ENCODE measurements at places on chromosomes 6 and 20.

DNA sequence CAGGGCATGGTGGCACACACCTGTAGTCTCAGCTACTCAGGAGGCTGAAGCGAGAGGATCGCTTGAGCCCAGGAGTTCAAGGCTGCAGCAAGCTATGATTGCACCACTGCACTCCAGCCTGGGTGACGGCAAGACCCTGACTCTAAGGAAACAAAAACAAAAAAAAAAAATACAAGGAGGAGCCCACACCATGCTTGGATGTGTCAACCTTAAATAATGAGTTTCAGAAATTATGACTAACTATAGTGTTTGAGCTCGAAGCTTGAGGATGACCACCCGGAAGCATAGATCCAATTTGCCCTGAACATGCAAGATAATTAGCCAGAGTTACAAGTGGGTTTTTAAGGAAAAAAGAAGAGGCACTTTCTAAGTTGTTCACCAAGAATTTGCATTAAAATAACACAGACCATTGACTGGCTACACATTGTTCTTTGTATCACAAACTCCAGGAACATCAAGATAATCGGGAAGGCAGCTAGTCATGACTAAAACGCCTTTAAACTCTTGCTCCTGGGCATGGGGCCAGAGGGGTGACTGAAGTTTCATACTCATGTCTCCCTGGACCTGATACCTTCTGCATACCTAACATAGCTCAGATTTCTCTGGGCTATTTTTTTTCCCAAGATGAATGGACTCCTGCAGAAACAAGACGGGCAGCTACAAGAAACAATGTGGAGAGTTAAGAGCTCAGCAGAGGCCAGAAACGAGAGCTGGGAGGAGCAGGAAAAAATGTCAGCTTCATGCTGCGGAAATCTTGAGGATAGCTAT is 289.6 kb downstream of the PREX1 start:
- no peak for DNase-seq

GRCh38 chr20:57838670-57839151 is 128.9 kb upstream of the PMEPA1 start:
- no peak for DNase-seq

DNA sequence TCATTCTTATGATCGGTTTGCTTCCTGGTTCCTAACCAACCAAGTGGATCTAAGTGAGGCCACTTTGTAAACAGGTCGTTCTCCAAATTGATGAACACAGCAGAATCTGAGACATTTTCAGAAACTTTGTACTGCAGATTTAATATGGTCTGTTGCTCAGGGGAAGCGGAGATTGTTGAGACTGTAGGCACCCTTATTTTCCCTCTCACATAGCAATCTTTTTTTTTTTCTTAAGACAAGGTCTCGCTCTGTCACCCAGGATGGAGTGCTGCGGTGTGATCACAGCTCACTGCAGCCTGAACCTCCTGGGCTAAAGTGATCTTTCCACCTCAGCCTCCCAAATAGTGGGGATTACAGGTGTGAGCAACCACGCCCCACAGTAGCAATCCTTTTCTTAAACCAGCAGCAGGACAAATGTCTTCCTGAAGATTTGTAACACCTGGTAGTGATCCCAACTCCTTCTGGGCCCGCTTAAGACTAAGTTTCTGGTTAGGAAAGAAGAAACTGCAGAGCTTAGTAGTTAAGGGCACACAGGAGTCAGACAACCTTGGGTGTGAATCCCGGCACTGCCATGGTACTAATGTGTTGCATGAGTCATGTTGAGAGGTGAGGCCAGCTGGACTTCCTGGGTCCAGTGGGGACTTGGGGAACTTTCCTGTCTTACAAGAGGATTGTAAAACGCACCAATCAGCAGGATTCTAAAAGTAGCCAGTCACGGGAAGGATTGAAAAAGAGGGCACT is 48.4 kb upstream of the EZR start:
- no peak for DNase-seq

DNA sequence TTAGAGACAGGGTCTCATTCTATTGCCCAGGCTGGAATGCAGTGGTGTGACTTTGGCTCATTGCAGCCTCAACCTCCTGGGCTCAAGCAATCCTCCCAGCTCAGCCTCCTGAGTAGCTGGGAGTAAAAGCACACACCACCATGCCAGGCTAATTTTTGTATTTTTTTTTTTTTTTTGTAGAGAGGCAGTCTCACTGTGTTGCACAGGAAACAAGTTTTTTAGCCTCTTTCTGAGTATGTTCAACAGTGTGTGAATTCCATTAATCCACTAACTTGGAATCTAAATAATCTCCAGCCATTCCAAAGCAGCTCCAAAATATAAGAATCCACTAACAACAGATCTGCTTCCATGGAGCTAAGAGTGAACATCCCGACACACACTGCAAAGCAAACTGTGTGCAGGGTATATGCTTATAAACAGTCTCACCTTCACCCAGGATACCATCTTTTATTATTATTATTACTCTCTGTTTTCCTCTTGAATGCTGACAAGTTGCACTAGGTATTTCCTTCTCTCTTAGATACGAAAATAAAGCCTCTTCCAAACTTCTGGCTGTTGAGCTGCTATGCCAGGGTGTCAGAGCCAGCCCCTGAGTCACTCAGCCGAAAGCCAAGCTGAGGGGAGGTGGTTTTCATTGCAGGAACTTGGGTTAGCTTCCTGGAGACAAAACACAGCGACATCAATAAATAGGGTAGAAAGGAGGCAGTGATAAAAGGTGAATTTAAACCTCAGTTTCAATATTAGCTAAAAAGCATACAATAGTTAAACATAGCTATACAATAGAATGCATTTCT is 264.9 kb downstream of the HIVEP2 start:
- DNase-seq = no peak

DNA sequence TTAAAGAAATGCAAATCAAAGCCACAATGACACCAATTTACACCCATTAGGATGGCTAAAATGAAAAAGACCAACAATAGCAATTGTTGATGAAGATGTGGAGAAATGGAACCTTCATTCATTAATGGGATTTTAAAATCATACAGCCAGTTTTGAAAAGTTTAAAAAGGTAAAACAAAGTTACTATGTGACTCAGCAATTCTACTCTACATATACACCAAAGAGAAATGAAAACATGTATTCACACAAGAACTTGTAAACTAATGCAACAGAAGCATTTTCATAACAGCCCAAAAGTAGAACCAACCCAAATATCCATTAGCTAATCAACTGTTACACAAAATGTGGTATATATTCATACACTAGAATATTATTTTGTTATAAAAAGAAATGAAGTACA is 75.7 kb downstream of the PDSS2 start:
- DNase-seq = no peak

GRCh38 chr6:35033683-35034082 is 107.5 kb downstream of the TCP11 start:
- no peak for DNase-seq

GRCh38 chr6:169801396-169802160 is 50.2 kb downstream of the ERMARD start:
- no peak for DNase-seq

DNA sequence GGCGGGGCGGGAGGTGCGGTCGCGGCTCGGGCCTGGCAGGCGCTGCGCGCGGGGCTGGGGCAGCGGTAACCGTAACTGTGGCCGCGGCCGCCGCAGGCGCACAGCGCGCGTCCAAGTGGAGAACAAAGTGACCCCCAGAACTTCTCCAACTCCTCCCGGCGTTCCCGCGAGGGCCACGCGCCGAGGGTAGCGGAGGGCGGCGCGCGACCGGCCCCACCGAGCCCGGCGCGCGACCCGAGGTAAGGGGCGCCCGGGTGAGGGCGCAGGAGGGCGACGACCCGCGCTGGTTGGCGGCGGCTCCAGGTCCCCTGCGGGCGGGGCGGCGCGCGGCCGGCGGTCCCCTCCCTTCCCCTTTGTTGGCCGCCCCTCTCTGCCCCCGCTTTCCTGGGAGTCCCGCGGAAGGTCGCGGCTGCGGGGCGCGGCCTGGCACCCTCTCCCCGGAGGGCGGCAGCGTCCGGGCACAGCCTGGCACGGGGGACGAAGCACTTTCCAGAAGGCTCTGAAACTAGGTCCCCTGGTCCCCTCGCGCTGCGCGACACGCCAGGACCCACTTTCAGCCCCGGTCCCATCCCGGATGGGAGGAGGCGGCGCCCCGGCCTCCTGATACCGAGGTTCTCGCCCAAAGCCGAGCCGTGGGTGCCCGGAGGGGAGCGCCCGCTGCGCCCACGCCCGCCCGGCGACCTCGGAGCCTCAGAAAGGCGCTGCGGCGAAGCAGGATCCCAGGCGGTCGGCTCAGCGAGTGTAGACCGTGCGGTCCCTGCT is at the start of gene TIAM2:
TSS of gene TIAM2 (plus strand) at position 62 of the 762 bp plus-strand sequence. CDS start 133,909 bp downstream, outside the sequence.
- no peak for DNase-seq

- DNase-seq = no peak
Measured at GRCh38 chr6:128073389-128073788, 172.5 kb upstream of the THEMIS start.

DNA sequence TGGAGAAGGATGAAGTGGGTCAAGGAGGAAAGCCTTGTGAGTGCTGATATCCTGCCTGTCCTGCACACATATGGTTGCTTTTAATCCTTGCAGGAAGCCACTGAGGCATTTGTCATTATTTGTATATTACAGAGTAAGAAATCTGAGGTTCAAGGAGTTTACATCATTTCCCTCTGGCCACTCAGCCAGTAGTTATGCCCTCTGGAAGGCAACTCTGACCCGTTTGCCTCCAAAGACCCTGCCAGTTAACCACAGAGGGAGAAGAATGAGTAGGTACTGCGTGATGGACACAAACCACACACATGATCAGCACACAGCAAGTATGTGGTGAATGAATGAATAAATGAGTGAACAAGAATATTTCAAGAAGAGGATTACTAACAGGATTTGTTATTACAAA is 7.9 kb upstream of the FAM210B start:
- no peak for DNase-seq

GRCh38 chr6:135215160-135215559 is 34.1 kb downstream of the MYB start:
- no peak for DNase-seq

DNA sequence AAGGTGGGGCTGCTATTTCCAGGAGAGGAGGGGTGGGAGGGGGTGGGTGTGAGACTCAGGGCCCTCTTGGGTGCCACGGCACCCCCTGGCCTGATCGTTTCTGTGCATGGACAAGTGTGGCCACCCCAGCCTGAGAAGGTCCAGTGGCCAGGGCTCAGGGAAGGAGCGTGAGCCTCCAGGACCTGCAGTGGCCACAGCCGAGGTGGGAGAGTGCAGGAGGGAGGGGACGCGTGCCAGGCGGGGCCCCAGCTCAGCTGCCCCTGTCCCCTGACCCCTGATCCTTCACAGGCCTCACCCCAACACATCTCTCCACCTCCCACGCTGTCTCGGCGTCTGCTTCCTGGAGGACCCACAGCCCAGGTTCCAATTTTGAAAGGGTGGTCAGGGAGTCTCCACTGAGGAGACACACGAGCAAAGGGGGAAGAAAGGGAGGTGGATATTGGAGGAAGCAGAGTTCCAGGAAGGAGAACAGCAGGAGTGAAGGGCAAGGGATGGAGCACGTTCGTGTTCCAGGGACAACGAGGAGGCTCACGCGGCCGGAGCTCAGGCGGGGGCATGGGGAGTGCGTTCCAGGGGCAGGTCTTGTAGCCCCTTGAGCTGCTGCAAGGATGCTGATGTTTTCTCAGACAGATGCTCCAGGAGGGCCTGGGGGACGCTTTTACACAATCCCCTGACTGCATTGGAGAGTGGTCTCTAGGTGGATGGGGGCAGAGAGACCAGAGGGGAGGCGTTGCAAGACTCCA is 4.2 kb upstream of the HRH3 start:
- no peak for DNase-seq

DNA sequence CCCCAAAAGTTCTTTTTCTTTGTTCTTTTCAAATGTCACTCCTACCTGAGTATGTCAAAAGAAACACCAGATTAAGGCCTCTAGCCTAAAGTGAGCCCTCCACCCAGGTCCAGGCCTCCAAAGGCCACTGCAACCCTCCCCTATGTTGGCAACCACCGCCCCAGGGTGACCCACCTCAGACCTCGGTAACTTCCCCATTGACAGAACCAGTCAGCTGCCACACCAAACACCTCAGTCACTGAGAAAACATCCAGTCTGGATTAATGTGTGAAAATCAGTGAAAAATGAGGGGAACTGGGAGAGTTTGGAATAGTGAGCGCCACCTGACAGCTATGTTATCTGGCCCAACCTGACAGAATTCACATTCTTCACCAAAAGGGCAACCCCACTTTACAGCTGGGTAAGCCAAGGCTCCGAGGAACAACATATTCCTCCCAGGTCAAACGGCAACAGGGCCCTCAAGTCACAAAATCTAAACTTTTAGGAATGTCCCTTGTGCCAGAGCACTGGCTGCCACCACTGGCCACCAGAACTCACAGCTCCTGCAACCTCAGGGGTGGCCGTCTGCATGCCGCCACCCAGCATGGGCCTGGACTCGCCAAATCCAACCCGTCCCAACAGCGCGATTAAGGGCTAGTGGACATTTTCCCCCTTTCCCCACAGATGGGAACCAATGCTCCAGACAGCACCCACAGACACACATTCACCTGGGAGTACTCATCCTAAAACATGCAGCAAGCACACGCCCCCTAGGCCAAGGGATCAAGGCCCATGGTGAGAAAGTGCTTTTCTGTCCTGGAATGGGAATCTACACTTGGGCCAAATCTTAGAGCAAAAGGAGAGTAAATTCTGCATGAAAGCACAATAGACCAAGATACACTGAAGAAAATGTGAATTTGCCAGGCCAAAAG is 4.8 kb downstream of the TAF4 start:
- no peak for DNase-seq

- DNase-seq = no peak
Measured at GRCh38 chr6:132929141-132929540, 114.8 kb downstream of the RPS12 start.

DNA sequence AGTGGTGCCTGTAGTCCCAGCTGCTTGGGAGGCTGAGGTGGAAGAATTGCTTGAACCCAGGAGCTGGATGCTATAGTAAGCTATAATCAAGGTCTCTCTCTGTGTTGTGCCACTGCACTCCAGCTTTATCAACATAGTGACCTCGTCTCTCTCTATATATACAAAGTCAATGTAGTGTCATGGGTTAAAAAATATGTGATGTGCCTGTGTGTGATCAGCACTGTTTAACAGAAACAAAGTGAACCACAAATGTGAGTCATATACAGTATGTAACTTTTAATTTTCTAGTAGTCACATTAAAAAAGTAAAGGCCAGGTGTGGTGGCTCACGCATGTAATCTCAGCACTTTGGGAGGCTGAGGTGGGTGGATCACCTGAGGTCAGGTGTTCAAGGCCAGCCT is 85.3 kb upstream of the RNF24 start:
- no peak for DNase-seq

GRCh38 chr20:56343861-56344381 is 14.9 kb upstream of the FAM210B start:
- DNase-seq = no peak

DNA sequence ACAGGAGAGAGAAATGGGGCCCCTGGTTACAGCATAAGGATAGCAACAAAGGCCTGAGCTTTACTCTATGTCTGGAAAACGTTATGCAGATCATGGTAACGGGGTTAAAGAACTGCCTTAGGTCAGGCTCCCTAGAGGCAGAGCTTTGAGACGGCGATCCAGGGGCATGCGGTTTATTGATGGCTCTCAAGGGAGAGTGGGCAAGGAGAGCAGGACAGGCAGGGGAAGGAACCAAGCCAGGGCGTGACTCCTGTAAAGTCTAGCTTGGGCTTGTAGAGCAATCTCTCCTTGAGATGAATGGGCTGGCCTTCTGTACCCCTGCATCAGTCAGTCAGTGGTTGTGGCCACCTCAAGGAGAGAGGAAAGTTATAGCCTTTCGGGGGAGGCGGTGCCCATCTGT is 12.5 kb upstream of the FERMT1 start:
- DNase-seq = no peak

- DNase-seq = no peak
Measured at GRCh38 chr6:154196333-154196885, 157.4 kb downstream of the OPRM1 start.

GRCh38 chr6:133857696-133858095 is 31.2 kb upstream of the TCF21 start:
- no peak for DNase-seq

Measured in activated T-helper 1 cell treated with anti-CD3 and anti-CD28 coated beads, Interleukin-2, amount 50 U/mL, for 16 hours (primary cell).